ENCODE measurements at places on chromosomes 4 and X. TPM values are rescaled to one million over a fixed set of nuclear protein-coding genes. Genes with fewer than 3 reads are reported as not detected.

Gene GPR78
- total RNA-seq = 0.19 TPM

- no peak for DNase-seq
These were observed 400 bp upstream of the PAQR3 start for GRCh38 chr4:78939667-78940008.

- no peak for DNase-seq
These were observed 1420.2 kb downstream of the PCDH18 start for GRCh38 chr4:136112116-136112515.

GRCh38 chr4:134735901-134736300, 534.3 kb upstream of the PABPC4L start:
- DNase-seq = no peak

DNA sequence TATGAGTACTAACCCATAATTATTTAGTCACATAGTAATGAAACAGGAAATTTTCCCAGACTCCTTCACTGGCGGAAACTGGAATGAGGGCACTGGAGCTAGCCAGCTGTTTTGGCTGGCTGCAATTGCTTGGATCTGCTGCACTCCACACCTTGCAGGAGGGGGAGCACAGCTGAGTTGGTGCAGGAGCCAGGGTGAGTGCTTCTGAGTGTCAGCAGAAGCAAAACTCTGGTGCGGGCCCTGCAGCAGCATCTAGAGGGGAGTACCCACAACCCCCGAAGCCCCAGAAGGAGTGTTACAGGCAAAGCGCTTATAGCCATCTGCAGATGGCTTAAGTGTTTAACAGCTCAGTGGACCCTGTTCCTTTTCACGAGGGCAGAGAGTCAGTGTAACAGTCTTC, 96.1 kb downstream of the RPA4 start:
- no peak for DNase-seq

DNA sequence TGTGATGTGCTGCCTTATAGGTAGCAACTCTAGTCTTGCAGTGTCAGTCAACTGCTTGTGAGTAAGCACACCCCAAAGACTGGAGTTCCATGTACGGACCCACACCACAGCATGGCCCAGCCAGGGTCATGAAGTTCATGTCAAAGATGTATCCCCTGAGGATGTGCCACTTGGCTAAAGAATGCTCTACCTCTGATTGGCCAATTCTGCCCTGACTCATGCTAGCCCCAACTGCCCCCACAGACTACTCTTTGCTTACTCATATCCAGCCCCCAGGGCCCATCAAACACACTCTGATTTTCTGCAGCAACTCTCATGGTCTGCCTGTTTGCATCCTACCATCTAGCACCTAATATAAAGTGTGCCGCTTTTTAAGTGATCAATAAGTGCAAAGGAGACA, 62.5 kb downstream of the CHRDL1 start:
- no peak for DNase-seq

DNA sequence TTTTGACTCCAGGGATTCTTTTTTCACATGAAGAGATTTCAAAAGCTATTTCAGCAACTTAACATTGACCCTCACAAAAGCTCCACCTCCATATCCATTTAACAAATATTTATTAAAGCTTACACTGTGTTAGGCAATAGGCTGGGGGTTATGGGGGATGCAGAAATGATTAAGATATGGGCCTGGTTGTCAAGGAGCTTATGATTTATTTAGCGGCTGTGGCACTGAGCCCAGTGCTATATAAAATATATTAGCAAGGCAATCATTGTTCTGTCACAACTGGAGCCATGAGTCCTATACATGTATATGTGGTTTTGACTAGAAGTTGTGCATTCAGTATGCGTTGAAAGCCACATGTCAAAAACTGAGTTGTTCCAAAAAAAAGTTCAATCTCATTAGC, 131.1 kb downstream of the GPC3 start:
- no peak for DNase-seq

- DNase-seq = no peak
These were observed 16.5 kb downstream of the SPANXN3 start for GRCh38 chrX:143500751-143501150.

Measured in omental fat pad (tissue), 4 donors.